GM04504 (cell line): ENCODE measurements at places on chromosomes 1 and 21.
A peak's percentile ranks its signal among the peaks of the same experiment; 100 is the strongest.

DNA sequence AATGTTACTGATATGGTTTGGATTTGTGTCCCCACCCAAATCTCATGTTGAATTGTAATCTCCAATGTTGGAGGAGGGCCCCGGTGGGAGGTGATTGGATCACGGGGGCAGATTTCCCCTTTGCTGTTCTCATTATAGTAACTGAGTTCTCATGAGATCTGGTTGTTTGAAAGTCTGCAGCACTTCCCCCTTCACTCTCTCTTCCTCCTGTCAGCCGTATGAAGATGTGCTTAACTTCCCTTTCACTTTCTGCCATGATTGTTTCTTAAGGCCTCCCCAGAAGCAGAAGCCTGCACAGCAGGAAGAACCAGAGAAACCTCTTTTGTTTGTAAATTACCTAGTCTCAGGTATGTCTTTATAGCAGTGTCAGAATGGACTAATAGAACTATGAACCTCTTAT lies 28.4 kb downstream of the TRIM33 start:
- no peak for DNase-seq

DNA sequence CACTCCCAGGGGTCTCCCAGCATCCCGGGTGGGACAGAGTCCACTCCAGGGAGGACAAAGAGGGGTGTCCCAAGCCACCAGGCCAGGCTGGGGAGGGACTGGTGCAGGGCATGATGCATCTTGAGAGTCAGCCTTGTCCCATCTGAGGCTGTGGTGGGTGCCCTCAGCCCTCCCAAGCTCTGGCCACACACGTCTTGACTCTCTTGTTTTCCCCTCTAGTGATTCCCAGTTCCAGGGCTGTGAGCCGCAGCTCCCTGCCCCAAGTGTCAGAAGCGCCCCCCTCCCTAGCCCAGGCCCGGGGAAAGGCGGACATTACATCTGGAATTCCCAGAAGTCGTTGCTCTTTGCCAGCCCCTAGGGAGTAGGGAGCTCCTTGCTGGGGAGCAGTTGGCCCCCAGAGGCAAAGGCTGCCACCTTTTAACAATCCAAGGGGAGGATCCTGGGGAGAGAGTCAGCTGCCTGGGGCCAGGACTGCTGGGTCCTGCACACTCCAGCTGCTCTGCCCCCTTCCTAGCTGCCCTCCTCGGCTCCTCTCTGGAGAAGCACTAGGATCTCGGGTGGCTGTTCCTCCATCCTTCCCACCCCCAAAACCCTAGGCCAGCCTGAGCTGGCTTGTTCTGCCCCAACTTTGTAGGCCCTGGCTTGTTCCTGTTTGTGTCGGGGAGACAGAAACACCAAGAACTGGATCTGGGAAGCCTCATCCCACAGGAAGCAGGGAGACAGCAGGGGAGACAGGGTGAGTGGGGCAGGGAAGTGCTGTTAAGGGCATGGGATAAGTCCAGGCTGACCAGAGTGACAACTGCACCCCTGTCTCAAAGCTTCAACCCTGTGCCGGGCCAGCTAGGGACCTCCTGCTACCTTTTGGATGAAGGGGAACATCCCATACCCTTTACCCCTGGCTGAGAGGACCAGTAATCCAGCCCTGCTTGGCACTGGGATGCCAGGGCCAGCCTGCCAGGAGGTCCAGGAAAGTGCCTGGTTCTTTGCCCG lies 3.2 kb upstream of the PTPN7 start:
- DNase-seq: no peak

DNA sequence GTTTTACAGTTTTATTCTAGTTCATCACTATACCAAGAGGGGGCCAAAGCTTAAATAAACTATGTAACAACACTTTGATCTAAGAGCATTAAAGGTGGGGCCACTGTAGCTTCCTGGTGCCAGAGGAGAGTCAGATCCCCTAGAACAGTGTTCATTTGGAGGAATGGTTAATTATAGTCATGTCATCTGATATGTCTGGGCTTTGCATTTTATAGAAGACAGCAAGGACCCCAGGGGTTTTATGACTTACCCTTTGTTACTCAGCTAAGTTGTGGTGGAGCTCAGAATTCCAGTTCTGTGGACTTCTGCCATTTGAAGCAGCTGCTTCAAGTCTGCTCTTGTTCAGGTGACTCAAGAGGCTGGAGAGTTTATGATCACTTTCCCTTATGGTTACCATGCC lies 16.7 kb downstream of the KDM4A start:
- DNase-seq: no peak

DNA sequence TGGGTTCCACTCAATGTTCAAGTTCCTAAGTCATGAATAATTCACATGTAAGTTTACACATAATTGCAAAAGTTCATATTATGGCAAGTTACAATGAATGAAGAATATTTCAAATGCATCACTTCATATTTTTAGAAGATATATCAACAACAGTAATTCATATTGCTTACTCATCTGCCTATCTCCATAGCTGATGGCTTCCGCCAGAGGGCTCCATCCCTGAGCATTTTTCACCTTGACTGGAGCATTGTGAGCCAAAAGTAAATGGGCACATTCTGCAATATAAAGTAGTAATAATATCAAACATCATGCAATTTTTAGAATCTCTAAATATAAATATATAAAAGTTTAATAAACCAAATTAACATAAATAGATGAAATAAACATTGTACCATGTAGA lies 29.8 kb downstream of the ANKRD13C start:
- DNase-seq: no peak

DNA sequence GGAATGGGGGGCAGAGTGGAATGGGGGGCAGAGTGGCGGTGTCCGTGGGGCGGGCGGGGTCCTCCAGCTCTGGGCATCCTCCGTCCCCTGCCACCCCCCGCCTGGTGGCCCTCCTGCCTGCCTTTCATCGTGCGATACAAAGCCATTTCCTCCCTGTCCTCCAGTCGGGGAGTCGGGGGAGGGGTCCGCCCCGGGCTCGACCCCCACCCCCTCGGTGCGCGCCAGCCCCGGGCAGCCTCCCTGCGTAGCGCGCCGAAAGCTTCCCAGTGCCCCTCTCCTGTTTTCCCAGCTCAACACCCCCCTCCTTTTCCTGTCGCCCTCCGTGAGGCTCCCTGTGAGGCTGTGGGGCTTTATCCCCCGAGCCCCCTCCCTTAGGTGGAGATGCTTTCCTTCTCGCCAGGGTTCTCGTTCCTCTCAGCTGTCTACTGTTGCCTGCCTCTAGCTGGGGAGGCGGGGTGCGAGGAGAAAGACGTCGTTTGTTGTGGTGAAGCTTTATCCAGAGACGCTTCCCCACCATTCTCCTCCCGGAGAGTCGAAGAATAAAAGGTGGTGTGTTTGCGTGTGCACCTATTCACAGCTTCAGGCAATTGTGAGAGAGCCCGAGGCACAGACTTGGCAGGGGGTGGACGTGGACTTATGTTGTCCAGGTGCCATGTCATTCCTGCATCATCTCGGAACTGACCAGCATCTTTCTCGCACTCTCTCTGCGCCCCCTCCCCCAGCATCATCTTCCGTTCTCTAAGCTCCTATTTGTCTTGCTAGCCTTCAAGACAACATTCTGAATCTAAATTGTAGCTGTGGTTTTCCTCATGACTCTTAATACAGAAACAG lies 848 bp downstream of the DNM3 start:
- no peak for DNase-seq

DNA sequence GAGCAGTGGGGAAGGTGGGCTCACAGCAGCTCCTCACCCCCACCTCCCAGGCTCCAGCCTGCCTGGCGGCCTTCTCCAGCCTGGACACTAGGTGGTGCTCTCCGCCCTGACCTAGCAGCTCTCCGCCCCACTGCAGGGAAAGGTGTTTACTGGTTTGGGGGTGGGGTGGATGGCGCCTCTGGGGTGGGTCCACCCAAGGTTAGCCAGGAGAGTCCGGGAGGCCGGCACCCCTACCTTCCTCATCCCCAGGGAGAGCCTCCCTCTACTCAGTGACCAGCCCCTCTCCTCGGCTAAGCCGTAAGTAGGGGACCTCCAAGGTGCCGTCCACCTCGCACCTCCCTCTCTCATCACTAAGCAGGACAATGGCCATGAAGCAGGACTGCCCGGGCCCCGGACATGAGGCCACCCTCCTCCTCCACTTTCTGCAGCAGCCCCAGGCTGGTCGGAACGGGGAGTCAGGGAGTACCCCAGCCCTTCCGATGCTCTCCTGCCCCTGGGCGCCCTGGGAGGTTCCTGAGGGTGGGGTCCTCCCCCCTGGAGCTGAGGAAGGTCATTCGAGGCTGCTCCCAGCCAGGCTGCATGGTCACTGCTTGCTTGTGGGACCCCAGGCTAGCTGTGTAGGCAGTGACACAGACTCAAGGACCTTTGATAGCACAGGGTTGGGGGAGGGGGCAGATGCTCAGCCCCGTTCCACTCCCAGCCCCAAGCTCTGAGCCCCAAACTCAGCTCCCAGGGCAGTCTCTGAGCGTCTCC lies 101.4 kb upstream of the VAMP3 start:
- no peak for DNase-seq

- no peak for DNase-seq
These were observed 47.8 kb upstream of the PRDM2 start for GRCh38 chr1:13652238-13652637.

DNA sequence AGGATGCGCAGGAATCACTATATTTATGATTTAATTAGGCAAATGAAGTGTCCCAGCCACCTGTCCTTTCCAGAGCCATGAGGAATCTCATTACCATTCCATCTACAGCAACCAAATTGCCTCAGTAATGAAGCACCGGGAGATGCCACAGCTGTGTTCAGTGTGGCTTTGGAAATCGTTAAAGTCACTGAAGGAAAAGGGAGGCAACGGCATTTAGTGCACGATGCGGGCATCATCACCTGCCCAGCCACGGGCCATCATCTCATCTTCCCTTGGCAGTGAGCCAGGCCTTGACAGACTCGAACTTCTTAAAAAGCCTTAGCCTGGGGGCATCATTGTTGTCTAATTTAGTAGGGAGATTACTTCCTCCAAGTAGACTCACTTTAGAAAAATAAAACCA lies 67.8 kb downstream of the CNIH3 start:
- DNase-seq: no peak

DNA sequence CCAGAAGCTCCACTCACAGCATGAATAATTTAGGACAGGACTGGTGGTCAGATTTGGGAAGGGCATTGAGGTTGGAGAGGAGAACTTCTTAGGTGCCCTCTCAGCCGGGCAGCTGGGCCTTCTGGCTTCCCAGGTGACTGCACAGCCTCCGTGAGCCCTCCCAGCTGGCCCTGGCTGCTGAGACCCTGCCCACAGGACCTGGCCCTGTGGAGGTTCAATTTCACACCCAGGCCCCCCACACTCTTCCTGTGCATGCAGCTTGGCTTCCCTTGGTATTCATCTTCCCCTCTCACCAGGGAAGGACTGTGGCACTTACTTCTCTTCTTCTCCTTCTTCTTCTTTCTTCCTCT lies 50.6 kb downstream of the NDUFS5 start:
- no peak for DNase-seq

DNA sequence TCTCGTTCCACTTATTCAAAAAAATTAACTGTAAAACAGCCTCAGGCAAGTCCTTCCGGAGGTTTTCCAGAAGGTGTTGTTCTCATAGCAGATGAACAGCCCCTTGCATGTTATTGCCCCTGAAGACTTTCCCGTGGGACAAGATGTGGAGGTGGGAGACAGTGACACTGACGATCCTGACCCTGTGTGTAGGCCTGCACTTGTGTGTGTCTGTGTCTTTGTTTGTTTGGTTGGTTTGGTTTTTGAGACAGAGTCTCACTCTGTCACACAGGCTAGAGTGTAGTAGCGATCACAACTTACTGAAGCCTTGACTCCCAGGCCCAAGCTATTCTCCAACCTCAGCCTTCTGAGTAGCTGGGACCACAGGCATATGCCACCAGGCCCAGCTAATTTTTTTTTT lies 12.6 kb downstream of the ETV3L start:
- no peak for DNase-seq

DNA sequence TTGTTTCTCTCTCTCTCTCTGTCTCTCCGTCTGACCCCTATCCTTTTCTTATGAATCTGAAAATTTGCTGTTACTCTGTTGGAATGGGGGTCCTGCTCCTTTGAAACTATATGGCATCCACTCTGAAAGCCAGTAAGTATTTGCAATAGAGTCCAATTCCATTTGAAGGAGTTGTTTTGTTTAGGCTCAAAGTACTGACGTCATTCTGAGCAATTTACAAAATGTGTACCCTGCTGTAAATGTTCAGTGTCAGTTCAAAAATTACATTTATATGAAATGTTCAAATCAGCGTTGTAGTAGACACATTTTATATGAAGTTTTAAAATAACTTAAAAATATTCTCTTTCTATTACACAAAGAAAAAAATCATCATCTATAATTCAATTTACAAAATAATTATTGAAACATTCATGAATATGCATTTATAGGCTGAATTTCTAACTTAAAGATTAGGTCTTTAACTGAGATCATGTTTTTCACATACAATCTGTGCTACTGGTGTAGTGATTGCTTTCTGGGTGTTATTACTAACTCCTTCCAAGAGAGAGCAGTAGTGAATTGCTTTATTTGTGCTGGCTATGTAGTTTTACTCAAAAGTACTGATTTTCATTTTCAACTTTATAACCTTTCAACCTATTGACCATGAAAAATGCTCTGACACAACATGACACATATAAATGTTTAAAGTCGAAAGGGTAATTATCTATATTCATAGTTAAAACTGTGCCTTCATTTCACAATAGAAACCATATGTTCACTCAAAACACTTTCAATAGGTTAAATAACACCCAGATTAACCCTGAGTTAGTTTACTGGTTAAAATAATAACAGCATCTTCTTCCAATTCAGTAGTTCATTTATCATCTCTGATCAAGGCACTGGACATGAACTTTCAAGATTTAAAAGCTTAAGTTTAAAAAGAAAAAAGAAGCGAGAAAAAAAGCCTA lies 253.1 kb upstream of the ADGRL4 start:
- peak; percentile 34 for DNase-seq
